ENCODE measurements at places on chromosomes 11 and 22.

- no peak for DNase-seq
Observed at GRCh38 chr11:116217006-116217405, 555.8 kb downstream of the BUD13 start.

DNA sequence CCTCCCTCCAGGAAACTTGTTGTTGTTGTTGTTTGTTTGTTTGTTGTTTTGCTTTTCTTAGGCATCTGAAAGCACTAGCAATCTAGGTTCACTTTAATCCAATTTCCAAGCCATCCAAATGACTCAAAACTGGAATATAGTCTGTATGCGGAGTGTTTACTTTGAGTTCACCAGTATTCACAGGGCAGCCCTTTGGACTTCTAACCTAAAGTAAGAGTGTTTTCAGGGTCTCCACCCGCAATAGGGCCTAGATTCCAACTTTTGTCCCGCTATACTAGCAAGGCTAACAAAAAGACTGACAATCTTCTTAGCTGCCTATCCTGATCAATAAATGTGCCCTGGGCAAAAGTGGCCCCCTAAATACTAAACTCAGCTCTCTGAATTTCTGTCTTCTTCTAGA is 13.6 kb downstream of the PGM2L1 start:
- DNase-seq, result no peak

DNA sequence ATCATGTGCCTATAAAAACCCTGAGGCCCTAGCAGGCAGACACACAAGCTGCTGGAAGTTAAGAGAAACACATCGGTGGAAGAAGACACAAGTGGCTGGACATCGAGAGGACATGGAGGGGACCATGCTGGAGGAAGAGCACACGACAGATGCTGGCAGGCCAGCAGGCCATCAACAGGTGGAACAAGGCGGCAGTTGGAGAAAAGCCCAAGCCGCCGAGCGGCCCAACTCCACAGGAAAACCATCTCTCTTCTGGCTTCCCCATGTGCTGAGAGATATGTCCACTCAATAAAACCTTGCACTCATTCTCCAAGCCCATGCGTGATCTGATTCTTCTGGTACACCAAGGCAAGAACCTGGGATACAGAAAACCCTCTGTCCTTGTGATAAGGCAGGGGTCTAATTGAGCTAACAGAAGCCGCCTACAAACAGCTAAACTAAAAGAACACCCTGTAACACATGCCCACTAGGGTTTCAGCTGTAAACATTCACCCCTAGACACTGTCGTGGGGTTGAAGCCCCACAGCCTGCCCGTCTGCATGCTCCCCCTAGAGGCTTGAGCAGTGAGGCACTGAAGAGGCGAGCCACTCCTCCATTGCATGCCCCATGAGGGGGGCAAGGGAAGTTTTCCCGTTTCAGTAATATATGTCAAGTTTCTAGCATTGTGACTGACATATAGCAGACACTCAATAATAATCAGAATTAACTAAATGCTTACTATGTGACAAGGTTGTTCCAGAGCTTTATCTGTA is 39.0 kb upstream of the MMP20 start:
- no peak for DNase-seq

- DNase-seq, result no peak
Observed at GRCh38 chr11:120808616-120809050, 215.3 kb upstream of the TBCEL start.

DNA sequence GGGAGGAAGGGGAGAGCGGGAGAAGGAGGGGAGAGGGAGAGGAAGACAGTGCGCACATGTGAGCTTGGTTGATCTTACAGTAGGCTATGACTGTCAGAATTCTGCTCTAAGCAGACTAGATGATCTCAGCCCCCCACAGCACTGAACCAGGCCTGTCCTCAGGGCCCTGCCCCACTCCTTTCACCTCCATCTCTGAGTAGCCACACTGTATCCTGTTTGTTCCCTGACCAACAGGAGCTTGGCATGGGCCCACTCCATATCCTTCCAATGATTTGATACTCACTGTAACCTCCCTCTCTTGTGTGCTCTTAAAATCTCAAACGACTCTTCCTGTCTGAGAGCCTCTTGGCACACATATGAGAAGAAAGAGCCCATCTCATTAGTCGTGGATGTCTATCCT is 86.1 kb upstream of the PARVA start:
- no peak for DNase-seq

DNA sequence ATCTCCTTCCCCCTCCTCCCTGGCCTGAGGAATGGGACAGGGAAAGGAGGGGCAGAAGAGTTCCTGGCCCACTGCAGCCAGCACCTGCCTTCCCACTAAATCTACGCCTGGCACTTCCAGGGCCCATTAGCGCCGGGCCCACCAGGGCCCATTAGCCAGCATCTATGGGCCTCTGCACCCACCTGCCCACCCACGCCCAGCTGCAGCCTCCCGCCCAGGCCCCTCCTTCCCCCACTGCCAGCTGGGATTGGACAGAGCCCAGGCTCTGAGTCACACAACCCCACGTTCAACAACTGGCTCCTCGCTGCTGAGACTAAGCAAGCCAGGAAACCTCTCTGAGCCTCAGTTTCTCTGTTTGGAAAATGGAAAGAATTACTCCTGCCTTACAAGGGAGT is 48.7 kb downstream of the CYTH4 start:
- DNase-seq, result no peak

DNA sequence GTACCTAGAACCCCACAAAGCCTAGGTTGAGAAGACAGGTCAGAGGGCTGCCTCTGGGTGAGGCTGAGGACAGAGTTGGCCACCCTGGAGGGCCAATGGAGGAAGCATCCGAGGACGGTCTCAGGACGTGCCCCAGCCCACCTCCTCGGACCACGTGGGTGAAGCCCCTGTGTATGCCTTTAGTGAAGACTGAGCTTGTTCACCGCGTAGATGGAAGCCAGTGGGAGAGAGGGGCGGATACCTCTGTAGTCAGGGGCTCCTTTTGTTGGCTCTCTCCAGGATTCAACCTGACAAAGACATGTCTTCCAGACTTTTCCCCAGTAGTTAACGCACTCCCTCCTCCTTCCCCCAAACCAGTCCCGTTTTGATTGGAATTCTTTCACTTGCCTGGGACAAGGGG is 110.7 kb downstream of the ZBTB16 start:
- no peak for DNase-seq

- no peak for DNase-seq
Observed at GRCh38 chr11:8262552-8263108, 1.0 kb downstream of the LMO1 start.

DNA sequence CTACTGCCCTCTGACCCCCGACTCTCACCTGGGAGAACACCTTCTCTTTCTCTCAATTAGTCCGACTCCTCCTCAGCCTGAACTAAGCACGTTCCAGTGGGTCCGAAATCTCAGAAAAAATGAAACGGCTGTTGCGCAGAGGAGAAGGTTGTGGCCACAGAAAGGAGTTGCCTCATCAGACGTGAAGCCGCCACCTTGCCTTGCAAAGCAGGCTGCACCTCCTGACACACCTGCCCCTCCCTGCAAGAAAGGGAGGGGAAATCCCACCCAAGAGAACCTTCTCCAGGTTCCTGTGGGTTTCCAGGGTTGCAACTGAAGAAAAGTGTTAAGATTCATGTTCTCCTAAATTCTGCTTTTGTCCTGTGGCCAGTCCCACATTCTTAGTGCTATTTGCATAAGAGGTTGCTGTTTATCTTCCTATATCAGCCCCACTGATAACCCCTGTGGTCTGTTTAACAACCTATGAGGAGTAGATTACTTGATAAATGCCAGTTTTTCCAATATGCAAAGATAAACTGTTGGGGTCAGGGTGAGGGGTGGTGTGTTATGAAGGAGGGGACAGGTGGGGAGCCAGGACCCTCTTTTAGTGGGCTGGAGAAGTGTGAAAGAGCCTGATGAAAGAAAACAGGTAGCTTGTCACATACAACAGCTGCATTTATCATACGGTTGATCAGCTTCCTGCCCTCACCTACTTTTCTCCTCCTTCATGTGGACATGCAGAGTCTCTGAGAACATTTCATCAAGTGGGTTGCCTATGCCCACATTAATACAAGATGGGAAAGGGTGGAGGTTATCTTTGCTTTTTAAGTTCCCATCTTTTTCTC is 18.2 kb downstream of the ZBTB16 start:
- no peak for DNase-seq

DNA sequence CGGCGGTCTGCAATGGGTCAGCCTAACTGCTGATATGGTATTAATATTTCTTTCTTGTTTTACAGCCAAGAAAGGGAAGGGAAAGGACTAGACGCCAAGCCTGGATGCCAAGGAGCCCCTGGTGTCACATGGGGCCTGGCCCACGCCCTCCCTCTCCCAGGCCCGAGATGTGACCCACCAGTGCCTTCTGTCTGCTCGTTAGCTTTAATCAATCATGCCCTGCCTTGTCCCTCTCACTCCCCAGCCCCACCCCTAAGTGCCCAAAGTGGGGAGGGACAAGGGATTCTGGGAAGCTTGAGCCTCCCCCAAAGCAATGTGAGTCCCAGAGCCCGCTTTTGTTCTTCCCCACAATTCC is 1.9 kb downstream of the MDK start:
- no peak for DNase-seq

DNA sequence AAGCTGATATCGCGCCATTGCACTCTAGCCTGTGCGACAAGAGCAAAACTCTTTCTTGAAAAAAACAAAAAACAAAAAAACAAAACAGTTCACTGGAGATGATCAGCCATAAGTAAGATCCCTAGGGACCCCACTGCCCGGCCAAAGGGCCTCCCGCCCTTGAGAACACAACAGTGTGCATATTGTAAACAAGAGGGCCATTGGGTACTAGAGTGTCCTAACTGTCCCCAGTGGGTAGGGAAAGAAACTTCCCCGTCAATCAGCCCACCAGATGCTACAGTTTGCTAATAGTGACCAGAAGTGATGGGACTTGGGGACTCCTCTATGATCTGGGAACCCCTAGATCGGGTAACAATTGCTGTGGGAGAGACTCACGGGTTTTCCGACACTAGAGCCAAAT is 3.7 kb upstream of the ACY3 start:
- DNase-seq, result no peak

- DNase-seq, result no peak
Observed at GRCh38 chr11:75398906-75399305, 412 bp upstream of the RPS3 start.

GRCh38 chr22:46240073-46240472 is 10.0 kb downstream of the CDPF1 start:
- DNase-seq, result no peak

DNA sequence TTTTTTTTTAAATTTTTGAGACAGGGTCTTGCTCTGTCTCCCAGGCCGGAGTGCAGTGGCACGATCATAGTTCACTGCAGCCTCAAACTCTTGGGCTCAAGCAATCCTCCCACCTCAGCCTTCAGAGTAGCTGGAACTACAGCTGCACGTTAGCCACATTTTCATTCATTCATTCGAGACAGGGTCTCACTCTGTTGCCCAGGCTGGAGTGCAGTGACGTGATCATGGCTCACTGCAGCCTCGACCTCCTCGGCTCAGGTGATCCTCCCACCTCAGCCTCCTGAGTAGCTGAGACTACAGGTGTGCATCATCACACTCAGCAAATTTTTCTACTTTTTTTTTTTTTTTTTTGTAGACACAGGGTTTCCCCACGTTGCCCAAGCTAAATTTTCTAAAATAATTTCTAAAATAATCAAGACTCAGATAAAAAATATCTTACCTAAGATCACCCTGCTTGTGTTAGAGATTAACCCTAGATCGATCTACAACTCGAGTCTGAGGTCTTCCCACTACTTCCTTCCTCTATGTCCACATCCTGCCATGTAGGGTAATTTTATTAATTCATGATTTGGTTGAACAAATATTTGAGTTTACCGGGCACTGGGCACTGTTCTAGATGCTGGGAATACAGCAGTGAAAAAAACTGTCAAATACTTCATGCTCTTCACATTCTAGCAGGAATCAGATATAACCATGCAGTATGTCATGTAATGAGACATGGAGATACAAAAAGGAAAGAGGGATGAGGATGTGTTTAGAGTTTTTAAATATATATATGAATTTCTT is 15.1 kb downstream of the EIF4G2 start:
- no peak for DNase-seq

DNA sequence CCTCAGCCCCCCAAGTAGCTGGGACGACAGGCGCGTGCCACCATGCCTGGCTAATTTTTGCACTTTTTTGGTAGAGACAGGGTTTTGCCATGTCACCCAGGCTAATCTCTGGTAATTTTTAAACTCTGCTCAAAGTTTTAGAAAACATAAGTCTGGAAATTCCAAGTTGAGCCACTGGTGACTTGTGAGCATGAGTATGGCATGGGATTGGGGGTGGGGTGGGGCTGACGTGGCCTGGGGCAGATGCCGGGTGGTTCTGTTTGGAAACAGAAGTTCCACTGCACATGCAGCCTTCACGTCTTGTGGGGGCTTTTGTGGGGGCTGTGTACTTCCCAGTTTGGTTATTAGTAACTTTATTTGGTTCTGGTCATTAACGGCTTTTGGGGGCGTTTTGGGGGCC is 67.3 kb downstream of the PTPRJ start:
- DNase-seq, result no peak

DNA sequence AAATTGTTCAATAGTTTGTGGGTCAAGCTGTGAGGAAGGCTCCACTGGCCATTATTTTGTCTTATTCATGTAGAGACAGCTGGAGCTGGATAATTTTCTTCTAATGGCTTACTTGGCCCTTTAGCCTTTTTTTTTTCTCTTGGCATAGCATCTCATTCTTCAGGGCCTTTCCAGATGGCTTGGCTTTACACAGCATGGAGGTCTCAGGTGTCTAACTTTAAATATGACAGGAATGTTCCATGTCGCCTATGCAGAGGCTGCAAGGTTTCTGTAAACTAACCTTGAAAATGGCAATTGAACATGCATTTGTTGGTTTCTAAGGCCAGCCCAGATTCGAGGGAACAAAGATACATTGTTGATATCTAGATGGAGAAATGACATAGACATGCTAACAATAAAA is 247.9 kb upstream of the CNTN5 start:
- DNase-seq, result no peak

- DNase-seq, result no peak
Observed at GRCh38 chr22:25142102-25142501, 57.6 kb upstream of the CRYBB3 start.

- no peak for DNase-seq
Observed at GRCh38 chr22:23922921-23923320, 28.7 kb downstream of the MIF start.

GRCh38 chr22:40444178-40444831 is 73.9 kb downstream of the SGSM3 start:
- DNase-seq, result no peak

- DNase-seq, result no peak
Observed at GRCh38 chr22:31616315-31616980, 45.6 kb downstream of the PISD start.

GRCh38 chr22:30224161-30224857 is 22.2 kb downstream of the LIF start:
- no peak for DNase-seq

DNA sequence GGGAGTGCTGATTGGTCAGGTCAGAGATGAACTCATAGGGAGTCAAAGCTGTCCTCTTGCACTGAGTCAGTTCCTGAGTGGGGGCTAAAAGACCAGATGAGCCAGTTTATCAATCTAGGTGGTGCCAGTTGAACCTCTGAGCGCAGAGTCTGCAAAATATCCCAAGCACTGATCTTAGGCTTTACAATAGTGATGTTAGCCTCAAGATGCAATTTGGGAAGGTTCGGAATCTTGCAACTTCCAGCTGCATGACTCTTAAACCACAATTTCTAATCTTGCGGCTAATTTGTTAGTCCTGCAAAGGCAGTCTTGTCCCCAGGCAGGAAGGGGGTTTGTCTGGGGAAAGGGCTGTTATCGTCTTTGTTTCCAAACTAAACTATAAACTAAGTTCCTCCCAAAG is 92.3 kb upstream of the PARVA start:
- DNase-seq, result no peak

GRCh38 chr22:47276991-47277390 is 514.5 kb downstream of the TBC1D22A start:
- no peak for DNase-seq

Measured in stimulated activated naive CD4-positive, alpha-beta T cell (primary cell).